ENCODE measurements at places on chromosomes 2 and 18.

DNA sequence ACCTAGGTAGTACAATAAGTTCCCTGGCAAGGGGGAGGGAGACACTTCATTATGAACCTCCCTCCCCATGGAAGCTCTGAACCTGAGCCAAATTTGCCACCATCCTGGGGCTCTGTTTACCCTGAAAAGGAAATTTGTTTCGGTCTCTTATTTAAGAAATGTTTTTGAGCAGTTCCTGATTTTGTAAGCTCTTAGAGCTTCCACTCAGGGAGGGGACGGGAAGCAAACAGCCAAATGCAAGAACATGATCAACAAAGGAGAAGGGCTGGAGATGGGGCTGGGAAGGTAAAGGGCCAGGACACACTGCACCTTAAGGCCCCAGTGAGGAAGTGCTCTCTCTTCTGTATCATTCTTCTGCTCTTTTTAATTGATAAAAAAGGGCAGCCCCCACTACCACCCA, 117.9 kb downstream of the NRP2 start:
- H3K27ac ChIP-seq = no peak overlapping the region
- H3K4me1 ChIP-seq = peaks cover 6% of the 10 kb centered on the region
- no peaks in the 10 kb centered on the region for H3K27me3 ChIP-seq
- DNase-seq = no peak
- H3K36me3 ChIP-seq = no peaks in the 10 kb centered on the region
- no peak overlapping the region for H3K4me3 ChIP-seq

GRCh38 chr2:31563273-31563839, 17.4 kb downstream of the SRD5A2 start:
- no peaks in the 10 kb centered on the region for H3K27me3 ChIP-seq
- no peaks in the 10 kb centered on the region for H3K36me3 ChIP-seq
- no peak for DNase-seq
- H3K4me3 ChIP-seq = no peak overlapping the region

GRCh38 chr2:160167089-160167740, 32.9 kb downstream of the ITGB6 start:
- no peaks in the 10 kb centered on the region for H3K36me3 ChIP-seq
- DNase-seq = no peak
- no peaks in the 10 kb centered on the region for H3K27me3 ChIP-seq
- no peak overlapping the region for H3K27ac ChIP-seq
- peaks cover 11% of the 10 kb centered on the region for H3K4me1 ChIP-seq
- no peak overlapping the region for H3K4me3 ChIP-seq

- no peak overlapping the region for H3K4me3 ChIP-seq
- no peak overlapping the region for H3K27ac ChIP-seq
- no peak for DNase-seq
- no peaks in the 10 kb centered on the region for H3K27me3 ChIP-seq
- H3K4me1 ChIP-seq = no peaks in the 10 kb centered on the region
- no peaks in the 10 kb centered on the region for H3K36me3 ChIP-seq
Measured at GRCh38 chr2:8365331-8365910, 316.4 kb upstream of the ID2 start.

DNA sequence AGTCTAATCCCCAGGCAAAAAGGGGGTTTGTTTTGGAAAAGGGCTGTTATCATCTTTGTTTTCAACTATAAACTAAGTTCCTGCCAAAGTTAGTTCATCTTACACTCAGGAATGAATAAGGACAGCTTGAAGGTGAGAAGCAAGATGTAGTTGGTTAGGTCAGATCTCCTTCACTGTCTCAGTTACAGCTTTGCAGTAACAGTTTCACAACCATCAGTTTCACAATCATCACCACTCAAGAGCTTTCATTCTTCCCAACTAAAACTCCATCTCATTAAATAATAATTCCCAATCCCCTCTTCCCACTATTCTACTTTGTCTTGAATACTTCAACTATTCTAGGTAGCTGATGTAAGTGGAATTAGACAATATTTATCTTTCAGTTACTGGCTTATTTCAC, 200.9 kb downstream of the NYAP2 start:
- H3K36me3 ChIP-seq = no peaks in the 10 kb centered on the region
- DNase-seq = no peak
- no peak overlapping the region for H3K4me3 ChIP-seq
- no peaks in the 10 kb centered on the region for H3K27me3 ChIP-seq
- no peak overlapping the region for H3K27ac ChIP-seq

- DNase-seq = no peak
- no peaks in the 10 kb centered on the region for H3K27me3 ChIP-seq
- H3K27ac ChIP-seq = no peak overlapping the region
- no peaks in the 10 kb centered on the region for H3K36me3 ChIP-seq
- H3K4me3 ChIP-seq = no peak overlapping the region
Measured at GRCh38 chr2:204492417-204492816, 52.9 kb upstream of the PARD3B start.

DNA sequence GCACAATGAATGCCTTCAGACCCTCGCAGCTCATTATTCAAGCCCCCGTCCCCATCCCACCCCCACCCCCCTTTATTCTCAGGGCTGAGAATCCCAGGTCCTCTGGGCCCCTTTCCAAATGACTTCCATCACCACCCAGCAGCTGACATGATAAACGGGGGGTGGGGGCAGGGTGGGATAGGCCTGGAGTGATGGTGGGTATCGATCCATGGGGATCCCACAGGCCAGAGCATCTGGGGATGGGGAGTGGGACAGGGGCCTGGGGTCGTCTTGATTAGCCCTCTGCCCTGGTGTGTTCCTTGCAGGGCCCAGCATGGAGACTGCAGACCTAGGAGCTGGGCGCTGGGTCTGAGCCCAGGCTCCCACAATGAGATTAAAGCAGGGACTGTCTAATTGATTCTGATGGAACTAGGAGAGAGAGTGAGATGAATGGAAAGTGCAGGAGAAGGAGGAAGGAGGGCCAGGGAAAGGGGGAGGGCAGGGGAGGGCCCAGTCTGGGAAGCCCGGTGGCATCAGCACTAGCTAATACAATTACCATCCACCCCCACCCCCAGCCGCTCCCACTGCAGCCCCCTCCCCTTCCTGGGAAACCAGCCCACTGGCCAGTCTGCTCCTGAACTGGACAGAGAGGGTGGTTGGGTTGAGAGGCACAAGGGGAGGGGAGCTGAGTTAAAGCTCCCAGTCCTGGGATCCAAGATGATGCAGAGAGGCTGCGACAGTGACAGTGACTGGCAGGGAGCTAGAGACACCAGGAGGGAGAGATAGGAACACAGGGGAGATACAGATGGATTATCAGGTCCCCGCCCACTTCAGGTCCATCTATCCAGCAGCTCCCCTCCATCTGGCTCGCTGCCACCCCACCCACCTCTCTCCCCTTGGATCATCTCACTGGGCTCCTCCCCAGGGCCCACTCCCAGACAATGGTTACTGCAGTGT, 13.1 kb upstream of the TNS1 start:
- H3K27ac ChIP-seq = no peak overlapping the region
- H3K36me3 ChIP-seq = no peaks in the 10 kb centered on the region
- no peaks in the 10 kb centered on the region for H3K4me1 ChIP-seq
- H3K27me3 ChIP-seq = no peaks in the 10 kb centered on the region
- H3K4me3 ChIP-seq = no peak overlapping the region

- H3K36me3 ChIP-seq = no peaks in the 10 kb centered on the region
- H3K4me3 ChIP-seq = no peak overlapping the region
- no peaks in the 10 kb centered on the region for H3K27me3 ChIP-seq
- no peaks in the 10 kb centered on the region for H3K4me1 ChIP-seq
Measured at GRCh38 chr18:3911413-3911812, 461.4 kb downstream of the TGIF1 start.

DNA sequence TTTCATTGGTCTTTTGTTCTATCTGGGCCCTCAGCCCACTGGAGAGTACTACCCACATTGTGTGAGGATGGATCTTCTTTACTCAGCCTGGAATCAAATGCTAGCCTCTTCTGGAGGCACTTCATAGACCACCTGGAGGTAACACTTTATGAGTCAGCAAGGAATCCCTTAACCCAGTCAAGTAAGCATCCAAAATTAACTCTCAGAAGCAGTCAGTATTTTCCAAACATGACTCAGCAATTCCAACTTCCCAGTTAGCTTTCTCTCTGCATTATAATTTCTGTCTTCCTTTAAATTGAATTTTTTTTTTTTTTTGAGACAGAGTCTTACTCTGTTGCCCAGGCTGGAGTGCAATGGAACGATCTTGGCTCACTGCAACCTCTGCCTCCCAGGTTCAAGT, 142.7 kb downstream of the ACKR3 start:
- H3K27me3 ChIP-seq = no peaks in the 10 kb centered on the region
- H3K4me1 ChIP-seq = no peaks in the 10 kb centered on the region
- no peaks in the 10 kb centered on the region for H3K36me3 ChIP-seq

All from kidney (tissue), 22 donors.